ENCODE measurements at places on chromosomes 6 and 20.

- no peak for DNase-seq
Observed at GRCh38 chr20:3606021-3606420, 57.2 kb downstream of the GFRA4 start.

GRCh38 chr6:22056398-22056797, 240.4 kb downstream of the PRL start:
- no peak for DNase-seq

- no peak for DNase-seq
Observed at GRCh38 chr20:50216543-50217206, 26.0 kb downstream of the CEBPB start.

DNA sequence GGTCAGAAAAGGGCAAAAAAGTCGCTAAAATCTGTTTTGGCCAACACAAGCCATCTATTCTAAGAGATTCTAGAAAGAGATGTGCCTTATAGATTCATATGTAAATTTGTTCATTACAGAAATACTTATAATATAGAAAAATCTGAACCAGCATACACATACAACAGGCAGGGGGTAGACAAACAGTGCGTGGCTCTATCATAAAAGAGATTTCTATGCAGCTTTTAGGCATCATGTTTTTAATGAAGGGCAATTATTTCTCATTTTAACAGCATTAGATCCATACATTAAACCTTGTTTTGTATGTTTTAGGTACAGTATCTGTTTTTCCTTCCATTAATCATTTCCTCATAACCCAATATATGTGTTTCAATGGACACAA, 664 bp downstream of the BTN3A3 start:
- no peak for DNase-seq

- DNase-seq: no peak
Observed at GRCh38 chr6:160305926-160306713, 42.1 kb upstream of the SLC22A3 start.

- no peak for DNase-seq
Observed at GRCh38 chr6:98136333-98136732, 698.0 kb upstream of the POU3F2 start.

- DNase-seq: no peak
Observed at GRCh38 chr20:36848078-36848660, 27.8 kb upstream of the TLDC2 start.

DNA sequence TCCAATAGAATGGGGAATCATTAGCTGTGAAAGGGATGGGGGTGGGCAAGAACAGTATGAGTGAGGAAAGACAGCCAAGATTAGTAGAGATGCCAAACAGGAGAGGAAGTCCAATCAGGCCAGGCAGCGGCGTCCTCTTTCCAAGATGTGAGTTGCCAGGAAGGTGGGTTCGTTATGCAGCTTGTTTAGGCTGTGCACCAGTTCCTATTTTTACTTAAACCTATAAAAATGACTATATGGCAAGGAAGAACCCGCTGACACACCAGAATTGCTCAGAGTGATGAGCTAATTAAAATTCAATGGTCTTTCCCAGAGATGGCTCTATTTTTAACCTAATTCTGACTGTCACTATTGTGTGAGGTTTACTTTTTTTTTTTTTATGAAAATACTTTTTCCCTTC, 88.2 kb downstream of the SLC22A23 start:
- DNase-seq: no peak

DNA sequence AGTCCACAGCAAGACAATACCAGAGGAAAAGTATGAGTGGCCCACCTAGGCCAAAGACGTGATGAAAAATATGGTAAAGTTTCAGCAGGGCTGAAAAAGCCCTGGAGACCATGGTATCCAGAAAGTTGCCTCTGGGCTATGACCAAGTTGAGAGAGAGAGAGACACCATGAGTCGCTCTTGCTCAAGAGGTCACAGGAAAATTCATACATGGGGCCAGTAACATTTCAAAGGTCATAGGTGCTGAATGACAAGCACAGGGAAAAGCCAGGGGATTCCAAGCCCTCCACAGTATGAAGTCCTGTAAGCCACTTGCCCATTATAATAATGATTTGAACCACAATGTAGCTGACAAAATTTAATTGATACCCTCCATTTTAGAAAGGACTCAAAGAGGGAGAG, 657.7 kb upstream of the CITED2 start:
- DNase-seq: no peak

DNA sequence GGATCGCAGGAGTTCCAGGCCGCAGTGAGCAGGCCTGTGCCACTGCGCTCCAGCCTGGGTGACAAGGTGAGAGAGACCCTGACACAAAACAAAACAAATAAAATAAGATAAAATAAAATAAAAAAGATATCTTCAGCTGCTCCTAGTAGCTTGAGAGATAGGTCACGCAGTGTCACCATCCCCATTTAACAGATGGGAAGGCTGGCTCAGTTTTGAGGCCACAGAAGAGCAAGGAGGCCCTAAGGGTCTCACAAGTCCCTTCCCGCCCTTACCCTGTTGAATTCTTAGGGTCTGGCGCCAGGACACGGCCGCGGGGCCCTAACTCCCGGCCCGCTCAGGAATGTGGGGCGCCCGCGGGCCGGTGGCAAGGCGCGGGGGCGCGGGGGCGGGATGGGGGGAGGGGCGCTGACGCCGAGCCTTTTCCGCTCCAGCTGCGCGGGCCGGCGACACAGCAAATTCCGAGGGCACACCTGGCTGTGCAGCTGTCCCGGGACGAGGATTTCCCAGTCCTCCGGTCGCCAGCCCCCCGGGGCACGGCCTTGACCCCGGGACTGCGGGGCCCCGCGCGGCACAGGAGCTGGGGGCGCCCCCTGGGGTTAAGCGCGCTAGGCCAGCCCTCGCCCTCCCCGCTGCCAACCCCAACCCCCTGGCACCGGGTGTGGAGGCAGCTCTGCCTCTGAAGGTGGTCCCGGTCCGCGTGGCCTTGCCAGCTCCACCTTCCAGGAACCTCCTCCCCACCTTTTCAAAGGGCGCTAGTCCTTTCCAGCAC, 10.3 kb upstream of the R3HDML start:
- no peak for DNase-seq

DNA sequence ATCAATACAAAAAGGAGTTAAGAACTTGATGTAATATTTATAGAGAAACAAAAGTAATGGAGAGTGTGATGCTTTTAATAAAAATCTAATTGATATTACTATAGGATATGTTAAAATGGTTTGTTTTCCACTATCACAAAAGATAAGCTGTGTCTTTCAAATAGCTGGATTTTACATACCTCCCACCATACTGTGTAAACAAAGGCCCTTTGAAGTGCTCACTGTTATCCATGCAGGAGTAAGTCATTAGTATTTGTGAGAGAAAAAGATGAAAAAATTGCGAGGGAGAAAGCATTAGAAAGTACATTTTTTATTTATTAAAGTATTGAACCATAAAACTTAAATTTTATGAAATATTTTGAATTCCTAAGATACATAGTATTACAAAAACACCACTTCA, 733.0 kb downstream of the GRIK2 start:
- no peak for DNase-seq

DNA sequence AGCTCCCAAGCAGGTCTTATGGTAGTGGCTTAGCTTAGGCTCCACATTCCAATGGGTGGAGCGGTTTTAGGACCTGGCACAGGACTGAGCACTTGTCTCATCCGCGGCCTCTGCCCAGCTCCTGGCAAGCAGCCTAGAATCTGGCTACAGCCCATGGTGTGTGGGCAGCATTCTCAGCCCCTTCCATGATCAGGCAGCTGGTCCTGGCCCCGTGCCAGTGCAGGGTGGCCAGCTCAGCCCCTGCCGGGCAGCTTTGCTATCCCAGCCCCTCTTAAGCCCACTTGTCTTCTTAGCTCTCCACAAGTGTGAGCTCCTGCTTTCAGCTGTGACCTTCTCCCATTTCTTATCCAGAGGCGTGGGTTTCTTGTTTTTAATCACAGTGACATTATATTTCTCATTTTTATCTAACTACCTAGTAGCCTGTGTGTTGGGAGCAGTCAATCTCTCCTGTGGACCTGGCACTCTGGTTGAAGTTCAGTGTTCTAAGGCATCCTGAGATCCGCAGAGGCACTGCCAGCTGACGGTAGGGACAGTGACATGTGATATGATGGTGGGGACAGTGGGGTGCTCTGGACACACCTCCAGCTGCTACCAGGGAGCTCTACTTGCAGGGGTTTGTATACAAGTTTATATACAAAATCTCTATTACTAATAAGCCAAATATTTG, 119.9 kb upstream of the PRND start:
- DNase-seq: no peak

DNA sequence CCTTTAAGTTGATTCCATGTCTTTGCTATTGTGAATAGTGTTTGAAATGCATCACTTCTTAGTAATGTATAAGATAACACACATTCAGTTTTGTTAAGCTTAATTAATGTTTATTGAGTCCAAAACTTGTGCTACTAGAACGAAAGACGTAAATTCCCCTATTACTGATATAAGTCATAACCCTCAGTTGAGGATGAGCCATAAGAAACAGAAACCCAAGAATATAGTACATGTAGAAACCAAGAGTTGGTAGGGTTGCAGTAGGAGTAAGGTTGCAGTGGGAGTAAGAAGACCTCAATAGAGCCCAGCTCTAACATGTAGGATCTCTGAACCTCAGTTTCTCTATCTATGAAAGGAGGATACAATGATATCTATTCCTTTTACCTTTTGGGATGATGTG, 19.3 kb downstream of the CITED2 start:
- DNase-seq: no peak

DNA sequence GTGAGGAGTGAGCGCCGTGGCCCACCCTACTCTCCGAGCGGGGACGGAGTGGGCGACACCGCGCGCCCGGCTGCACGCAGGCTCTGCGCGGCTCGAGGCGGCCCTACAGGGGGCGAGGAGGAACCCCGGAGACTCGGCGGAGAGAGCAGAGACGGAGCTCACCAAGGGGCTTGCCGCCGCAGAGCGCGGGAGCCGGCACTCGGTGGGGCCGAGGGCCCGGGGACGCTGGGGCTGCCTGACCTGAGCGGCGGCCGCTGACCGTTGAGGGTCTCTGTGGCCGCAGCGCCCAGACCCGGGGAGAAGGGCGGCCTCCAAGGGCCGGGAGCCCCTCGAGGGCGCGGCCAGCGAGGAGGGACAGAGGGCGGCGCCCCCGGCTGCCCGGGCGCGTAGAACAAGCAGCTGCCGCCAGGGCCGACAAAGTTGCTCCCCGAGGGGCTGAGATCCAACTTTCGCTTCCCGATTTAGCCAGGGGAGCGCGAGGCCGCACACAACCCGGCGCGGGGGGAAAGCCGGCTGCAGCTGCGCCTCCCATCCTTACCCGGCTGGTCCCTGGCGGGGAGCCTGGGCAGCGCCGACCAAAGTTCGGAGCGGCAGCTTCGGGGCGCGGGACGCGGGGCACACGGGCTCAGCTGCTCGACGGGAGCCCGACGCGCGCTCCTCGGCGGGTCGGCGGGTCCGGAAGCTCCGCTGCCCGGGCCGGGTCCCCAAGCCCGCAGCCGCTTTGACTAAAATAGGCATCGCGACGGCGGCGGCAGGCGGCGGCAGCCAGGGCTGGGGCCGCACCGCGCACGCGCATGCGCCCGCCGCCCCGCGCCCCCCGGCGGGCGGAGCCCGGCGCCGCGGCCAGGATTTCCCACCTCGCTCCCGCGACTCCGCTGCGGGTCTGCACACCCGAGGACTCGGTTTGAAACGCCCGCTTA, 43.1 kb downstream of the POPDC3 start:
- DNase-seq: no peak

- no peak for DNase-seq
Observed at GRCh38 chr6:130035211-130035610, 16.8 kb downstream of the L3MBTL3 start.

- DNase-seq: no peak
Observed at GRCh38 chr6:158730541-158730907, 80.7 kb downstream of the SYTL3 start.

DNA sequence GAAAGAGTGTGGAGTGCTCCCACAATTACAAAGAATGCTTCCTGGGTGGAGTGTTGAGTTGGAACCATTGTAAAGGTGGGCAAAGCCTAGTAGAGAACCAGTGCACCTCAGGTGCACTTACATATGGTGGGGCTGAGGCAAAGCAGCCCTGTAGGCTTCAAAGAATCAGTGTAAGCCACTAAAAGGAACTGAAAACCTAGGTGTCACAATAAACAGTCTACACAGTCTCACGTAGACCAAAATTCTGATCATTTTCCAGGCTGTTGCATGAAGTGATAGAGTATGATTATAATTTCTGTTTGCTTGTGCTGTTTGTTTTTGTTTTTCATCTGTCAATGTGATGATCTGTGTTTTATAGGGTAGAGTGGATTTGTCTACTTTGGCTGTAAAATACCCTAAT, 2.8 kb downstream of the ABT1 start:
- no peak for DNase-seq

DNA sequence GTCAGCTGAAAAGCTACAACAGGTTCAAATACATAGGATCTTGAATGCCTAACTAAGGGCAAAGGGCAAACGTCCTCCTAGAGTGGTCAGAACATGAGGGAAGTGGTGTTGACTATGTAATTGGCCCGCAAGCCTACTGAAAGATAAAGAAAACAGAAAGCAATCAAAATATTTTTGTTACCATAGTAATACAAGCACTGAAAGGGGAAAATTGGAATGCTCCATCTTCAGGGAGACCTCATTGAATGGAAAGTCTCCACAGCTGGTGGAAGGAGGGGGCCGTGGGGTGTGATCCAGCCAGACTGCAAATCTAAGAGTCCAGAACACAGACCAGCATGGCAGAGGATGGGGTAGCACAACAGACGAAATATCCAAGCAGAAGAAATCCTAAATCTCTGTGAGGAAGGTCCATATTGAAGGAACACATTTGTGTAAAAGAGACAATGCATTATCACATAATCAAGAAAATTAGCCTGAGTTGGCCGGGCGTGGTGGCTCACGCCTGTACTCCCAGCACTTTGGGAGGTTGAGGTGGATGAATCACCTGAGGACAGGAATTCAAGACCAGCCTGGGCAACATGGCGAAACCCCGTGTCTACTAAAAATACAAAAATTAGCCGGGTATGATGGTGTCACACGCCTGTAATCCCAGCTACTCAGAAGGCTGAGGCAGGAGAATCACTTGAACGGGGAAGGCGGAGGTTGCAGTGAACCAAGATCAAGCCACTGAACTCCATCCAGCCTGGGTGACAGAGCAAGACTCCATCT, 39.5 kb downstream of the MTFR2 start:
- no peak for DNase-seq

DNA sequence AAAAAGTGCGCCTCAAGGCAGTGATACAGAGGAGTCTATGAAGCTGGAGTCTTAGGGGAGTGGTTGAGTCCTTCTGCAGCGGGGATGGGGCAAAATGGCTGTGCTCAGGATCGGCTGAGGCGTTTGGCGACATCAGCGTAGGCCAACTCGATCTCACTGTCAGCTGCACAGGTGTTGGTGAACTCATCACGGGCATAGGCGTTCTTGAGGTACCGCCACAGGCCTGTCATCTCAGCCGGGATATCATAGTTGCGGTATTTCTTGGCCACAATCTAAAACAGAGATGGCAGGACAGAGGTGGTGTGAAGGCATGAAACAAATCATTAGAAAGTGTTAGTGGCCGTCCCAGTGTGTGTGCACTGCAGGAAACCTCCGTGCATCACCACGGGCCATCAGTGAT, 112.7 kb downstream of the CLIC5 start:
- DNase-seq: no peak

DNA sequence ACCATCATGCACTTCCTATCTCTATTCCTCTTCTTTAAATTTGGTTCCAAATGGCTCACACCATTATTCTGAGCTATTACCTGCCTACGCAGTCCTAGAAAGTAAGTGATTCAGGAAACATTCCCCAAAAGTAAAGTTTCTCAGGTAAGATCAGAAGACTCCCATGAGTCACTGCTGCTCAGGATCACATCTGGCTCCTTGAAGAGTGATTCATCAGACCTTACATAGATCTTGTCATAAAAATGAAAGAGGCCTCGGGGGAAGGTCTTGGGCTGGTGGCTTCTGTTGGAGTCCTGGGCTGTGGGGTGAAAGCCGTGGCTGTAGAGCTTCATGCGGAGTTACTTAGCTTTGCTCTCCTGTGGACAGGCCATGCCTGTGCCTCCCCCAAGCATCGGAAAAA, 35.9 kb downstream of the PLG start:
- no peak for DNase-seq

- no peak for DNase-seq
Observed at GRCh38 chr20:49843139-49843538, 30.5 kb downstream of the SLC9A8 start.

Measured in CD4-positive, alpha-beta T cell (primary cell).